ENCODE measurements at places on chromosomes 3 and 15.
A peak's percentile ranks its signal among the peaks of the same experiment; 100 is the strongest.

- no peak for DNase-seq
Observed at GRCh38 chr3:3280396-3280795, 100.9 kb upstream of the CRBN start.

GRCh38 chr3:135106445-135106844, 311.4 kb downstream of the EPHB1 start:
- DNase-seq: peak; percentile 42

DNA sequence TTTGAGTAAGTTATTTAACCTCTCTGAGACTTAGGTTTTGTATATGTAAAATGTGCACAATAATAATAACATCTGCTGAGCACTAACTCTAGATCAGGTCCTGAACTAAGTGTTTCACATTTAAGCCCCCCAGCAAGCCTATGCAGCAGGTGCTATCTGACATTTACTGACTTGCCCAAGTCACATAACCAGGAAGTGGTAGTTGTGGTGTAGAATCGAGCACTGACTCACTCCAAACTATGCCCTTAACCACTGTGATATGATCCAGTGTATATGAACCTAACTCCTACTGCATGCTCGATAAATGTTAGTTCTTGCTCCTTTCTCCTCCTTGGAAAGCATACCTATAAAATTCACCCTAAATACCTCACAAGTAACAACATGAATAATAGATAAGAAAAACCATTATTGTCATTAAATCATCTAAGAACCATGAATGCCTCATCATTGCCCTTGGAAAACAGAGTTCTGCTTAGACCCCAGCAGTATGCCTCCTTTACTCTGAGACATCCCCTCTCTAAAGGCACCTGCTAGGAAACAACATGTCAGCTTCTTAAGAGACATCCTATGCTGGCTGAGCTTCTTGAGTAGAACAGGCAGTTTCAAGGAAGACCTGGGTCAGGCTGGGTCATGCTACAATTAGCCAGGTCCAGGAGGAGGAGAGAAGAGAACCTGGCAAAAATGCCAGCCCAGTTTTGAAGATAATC, 3.0 kb upstream of the SHC4 start:
- DNase-seq: no peak

DNA sequence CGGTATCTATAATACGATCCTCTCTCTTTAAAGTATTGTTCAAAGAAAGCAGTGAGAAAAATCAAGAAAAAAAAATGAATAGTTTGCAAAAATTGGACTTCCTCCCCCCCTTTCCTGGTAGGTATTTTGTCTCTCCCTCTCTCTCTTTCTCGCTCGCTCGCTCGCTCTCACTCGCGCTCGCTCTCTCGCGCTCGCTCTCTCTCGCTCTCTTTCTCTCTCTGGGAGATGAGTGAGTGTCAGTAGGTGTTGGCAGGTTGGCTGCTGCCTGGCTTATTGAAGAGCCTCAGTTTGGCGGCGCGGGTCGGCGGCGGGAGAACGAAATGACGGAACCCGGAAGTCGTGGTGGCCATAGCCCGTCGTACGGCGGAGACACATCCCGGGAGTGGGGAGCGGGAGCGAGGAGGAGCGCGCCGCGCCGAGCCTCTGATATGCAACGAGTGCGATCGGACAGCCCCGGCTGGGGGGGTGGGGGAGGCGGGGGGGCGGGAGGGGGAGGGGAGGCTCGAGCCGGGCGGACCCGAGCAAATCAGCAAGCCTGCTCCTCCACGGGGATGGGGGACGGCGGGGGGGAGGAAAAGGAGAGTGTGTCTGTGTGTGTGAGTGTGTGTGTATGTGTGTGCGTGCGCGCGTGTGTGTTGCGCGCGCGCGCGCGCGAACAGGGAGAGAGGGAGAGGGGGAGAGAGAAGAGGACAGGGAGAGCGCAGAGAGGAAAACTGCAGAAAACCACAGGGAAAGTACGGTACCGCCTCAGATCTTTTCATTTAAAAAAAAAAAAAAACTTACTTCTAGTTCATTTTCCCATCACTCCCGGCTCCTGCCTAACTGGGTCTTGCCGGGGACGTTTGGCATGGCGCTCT, at the start of gene MEIS2:
TSS of gene MEIS2 (minus strand) at position 441 of the 857 bp plus-strand sequence. CDS start 1,083 bp downstream, outside the sequence.
- peak; percentile 93 for DNase-seq

DNA sequence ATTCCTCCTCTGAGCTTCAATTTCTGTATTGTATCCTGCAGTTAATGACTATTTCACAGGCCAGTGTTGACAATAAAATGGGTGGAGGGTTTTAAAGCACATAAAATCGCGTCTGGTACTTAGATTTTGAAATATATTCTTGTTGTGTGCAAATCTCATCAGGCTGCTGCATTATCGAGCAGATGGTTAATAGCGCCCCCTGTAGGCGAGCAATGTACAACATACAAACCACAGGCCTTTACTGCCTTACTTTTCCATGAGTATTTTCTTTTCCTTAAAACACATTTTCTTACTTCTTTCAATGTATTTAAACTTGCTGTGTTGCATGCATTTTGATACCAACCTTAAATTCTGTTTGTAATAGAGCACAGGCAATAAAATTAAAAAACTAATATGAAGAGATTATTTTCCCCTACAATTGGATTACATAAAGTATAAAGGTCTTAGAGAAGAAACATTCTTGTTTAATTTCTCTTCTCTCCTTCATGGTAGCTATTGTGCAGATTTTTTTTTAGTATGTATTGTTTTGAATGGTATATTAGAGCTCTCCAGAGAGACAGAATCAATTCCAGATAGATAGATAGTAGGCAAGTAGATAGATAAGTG, 608.4 kb downstream of the CADM2 start:
- DNase-seq: peak; percentile 3

DNA sequence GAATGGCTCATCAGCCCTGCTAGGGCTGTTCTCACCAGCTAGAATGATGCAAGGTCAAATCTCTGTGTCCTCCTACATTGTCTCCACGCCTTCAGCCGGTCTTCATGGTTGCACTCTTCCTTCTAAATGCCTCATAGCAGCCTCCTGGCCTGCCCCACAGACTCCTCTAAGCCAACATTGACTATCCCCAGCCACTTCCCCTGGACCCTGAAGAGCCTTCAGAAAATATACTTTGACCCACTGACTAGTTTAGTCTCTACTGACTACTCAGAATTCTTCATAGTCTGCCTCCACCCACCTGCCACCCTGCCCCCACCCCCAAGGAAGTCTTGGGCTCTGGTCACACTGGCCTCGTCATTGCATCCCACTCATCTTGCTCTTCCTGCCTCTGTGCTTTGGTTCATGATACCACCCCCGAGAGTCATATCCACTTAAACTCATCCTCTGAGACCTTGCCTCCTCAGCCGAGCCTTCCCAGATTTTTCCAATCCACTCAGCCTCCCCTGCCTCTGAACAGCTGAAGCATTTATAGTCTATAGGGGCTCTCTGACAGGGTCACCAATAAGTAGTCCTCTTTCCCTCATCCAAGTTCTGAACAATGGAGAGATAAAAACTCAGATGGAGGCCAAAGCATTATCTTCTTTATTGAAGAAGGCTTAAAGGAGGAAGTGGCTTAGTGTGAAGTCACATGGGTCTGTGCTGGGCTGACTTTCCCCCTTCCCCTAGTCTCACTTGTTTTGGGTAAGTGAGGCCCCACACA, 9.5 kb upstream of the DOCK3 start:
- no peak for DNase-seq

DNA sequence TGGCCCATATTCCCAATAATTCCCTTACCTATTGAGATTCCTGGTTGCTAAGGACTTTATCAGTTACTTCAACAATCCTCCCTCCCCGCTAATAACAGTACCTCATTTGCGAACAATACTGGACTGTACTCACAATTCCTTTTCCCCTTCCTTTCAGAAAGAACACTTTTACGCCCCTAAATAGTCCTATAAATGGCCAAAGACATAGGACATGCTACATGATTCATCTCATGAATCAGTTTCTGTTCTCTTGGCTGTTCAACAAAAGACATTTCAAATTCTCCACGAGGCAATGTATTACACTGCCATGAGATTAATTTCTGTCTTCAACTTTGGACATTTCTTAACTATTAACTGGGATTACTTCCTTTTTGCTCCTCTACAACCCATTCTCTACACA, 264.4 kb downstream of the TIGIT start:
- DNase-seq: no peak

DNA sequence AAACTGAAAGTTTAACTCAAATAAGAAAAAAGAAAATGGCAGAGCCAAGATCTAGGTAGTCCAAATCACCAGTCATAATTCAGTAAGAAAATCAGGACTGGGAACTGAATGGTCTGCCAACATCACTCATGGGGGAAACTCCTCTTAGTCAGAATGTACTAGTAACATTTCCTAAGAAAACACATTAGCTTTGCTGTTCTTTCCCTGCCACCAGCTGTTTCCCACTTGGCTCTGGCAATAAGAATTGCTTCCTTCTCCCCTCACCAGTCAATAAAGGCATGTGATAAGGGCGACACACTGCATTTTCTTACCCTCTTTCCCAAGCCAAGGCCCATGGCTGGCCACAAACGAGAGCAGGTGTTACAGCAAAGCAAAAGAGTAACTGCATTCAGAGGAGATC, 46.1 kb downstream of the PIK3R4 start:
- no peak for DNase-seq

DNA sequence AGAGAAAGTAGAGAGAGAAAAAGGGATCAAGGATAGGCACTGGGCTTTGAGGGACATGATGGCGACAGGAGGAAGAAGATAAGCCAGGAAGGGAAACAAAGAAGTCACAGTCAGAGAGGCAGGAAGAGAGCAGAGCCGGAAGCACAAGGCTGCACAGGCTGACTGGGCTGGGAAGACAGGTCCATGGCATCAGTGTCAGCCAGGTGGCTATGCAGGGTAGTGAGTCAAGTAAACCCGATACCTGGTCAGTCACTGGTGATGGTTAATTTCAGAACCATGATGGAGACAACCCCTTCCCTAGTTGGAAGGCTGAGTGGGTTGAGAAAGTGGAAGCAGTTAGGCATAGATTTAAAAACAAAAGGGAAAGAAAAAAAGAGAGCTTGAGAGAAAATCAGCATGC, 203.8 kb downstream of the EPHB1 start:
- DNase-seq: no peak

GRCh38 chr3:52679811-52680210, 5.9 kb downstream of the PBRM1 start:
- no peak for DNase-seq

DNA sequence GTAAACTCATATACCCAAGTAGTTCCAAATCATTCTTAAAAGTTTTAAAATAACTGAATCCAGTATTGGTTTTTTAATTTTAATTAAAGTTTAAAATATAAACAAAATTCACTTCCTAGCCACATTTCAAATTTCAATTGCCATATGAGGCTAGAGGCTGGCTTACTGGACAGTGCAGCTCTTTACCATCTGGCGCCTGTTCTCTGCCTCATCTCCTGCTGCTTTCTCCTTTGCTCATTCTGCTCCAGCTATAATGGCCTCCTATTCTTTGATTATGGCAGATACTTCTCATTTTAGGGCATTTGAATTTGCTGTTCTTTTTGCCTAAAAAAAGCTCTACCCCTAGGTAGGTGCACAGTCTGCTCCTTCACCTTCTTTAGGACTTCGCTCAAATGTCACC, 19.1 kb downstream of the ARMC8 start:
- DNase-seq: no peak
